A172 (cell line): ENCODE measurements at places on chromosomes 7 and 10.

GRCh38 chr10:107477266-107477665 is 312.8 kb upstream of the SORCS1 start:
- no peak for DNase-seq

GRCh38 chr10:133180192-133180964 is 20.4 kb downstream of the KNDC1 start:
- DNase-seq = no peak

DNA sequence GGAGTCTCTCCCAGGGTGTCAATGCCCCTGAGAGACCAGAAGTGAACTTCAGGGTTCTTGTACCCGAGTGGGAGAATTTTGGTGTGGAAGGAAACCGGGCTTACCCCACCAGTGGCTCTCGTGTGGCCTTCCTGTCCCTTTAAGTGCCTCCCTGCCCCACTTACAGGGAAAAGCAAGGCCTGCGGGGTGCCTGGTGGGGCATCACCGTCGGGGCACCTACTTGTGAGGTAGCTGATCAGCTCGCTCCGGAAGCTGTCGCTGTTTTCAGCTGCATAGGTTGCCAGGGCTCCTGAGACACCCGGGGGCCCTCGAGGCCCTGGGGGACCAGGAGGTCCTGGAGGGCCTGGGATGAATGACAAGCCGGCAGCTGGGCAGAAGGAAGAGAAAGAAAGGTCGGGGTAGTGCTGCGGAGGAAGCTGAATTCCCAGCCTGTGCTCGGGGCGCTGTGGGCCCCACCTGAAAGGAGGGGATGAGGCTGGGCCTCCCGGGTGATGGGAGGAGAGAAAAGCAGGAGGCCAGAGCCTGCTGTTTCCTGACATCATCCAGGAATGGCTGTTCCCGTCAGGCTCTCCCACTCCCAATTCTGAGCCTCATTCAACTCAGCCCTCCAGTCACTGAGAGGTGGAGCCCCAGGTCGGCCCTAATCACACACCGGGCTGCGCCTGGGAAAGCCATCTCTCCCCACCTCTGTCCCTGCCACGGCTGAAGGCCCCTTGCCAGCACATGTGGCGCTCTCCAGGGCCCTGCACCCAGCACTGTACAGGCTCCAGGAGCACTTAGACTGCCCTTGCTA is 51.1 kb downstream of the COL17A1 start:
- DNase-seq = no peak

- DNase-seq = no peak
These were observed 55.6 kb downstream of the GALNT11 start for GRCh38 chr7:152081088-152081487.

DNA sequence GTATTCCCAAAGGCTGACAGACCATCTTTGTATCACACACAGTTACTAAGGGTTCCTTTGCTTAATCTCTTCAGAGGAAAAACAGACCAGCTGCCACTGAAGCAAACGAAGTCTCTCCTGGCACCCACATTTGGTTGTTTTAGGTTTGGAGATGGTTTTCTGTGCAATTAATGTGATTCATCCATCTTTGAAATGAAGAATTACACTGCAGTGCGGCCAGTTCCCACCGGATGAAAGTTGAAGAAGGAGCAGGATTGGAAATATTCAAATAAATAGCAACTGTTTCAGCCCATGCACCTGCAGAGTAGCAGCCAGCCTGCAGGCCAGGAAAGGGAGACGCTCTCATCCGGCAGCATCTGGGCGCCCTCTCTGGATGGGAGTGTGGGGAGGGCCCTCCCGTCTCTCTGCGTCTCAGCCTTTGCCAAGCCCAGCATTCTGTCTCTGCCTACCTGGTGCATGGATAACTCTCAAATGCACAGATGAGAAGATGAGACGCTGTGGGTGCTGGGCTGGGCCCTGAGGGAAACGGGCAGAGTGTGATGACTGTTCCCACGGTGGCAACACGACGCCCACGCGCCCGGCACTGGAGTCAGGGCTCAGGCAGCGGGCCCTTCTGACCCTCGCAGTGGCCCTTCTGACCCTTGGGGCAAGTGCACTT is 214.0 kb downstream of the PTPRN2 start:
- no peak for DNase-seq

DNA sequence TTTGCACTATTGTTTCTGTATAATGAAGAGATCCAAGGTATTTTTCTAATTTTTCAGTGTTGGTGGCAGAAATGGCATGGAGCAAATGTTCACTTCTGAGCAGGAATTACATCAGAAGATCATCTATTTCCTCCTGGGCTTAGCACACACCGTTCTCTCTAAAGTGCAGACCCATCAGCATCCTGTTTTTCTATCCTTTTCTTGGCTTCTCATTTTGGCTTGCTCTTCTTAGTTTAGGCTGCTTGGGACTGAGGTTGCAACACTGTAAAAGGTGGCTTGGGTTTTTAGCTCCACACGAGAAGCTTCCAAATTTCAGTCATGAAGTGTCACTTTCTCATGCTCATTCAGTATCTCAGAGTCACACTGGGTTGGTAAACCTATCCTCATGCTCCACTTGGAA is 79.9 kb upstream of the SMIM30 start:
- DNase-seq = no peak

DNA sequence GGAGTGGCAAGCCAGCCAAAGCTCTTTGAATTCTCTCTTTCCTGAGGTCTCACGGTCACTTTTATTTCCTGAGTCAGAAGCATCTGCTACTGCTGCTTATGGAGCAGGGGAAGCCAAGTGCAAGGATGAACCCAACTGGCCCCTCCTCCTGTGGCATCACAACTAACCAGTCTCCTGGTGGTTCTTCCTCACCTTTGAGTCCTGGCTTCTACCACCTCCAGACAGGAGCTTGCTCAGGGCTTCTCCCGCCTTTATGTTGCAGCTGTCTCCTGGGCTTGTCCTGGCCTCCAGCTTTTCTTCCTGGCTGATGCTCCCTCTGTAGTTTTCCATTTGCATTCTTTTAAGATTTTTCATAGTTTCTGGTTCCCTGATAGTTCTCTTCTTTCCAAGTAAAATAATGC is 349.7 kb upstream of the NRP1 start:
- DNase-seq = no peak

- peak; percentile 49 for DNase-seq
These were observed 72.9 kb upstream of the TMEM248 start for GRCh38 chr7:66847879-66848790.

GRCh38 chr7:79078273-79078672 is 375.2 kb downstream of the MAGI2 start:
- DNase-seq = no peak

DNA sequence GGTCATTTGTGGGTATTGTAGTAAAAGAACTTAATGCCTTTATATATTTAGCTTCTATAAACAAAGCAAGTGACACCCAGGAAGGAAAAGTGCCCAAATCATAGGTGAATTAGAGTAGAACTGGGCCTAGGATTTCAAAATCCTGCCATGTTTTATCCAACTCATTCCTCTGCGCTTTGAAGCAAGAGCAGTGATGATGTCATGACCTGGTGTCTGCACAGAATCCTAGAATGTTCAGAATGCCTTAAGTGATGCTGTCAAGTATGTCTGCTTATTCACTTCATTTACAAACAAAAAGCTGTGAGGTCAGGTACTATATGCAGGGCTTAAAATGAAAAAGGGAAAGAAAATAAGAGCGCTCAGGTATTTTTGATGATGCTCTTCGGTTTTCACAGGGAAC is 737.2 kb upstream of the ANKRD30A start:
- DNase-seq = no peak

GRCh38 chr10:2076528-2076927 is 339.2 kb upstream of the ADARB2 start:
- no peak for DNase-seq

- DNase-seq = no peak
These were observed 10.5 kb downstream of the RHBDD2 start for GRCh38 chr7:75889223-75889825.

DNA sequence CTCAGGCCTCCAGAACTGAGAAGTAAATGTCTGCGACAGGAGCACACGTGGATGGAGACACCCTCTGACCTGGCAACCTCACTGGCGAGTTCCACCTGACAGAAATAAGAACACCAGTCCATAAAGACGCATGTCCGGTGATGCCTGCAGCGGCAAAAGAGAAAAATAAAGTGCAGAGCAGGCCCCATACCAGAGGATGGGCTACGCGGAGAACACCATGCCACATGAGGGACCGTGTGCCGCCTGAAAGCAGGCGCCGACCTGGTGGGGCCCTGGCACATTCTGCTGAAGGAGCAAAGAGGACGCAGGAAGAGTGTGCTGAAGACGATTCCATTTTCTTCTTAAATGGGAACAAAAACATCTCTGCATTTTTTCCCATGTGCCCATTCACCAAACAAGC is 105.0 kb downstream of the VIPR2 start:
- no peak for DNase-seq

- DNase-seq = no peak
These were observed 7.2 kb downstream of the STK32C start for GRCh38 chr10:132300582-132300981.

- DNase-seq = no peak
These were observed 26.0 kb downstream of the MRPS24 start for GRCh38 chr7:43843296-43843695.

DNA sequence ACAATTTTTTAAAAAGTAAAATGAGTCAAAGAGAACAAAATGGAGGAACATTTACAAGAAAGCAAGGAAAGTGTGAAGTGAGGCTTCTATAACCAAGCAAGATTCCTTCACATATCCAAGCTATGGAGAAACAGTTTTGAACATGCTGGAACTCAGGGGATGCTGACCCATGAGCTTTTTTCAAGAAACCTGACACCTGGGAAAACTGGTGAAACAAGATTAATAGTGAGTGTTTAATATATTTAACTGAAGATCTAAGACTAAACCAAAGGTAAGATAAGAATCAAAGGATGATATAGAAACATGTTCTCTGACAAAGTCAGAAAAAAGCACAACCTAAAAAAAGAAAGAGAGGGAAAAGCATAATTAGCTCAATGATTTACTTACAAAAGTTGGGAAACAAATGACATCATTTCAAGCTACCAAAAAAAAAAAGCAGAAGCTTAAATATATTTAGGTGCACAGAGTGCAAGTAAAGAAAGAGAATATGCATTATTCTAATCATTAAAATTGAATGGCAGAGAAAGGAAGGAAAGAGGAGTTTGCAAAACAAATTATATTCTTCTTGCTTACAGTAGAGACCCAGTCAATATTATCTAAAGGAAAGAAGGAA is 24.9 kb downstream of the C7orf25 start:
- no peak for DNase-seq

DNA sequence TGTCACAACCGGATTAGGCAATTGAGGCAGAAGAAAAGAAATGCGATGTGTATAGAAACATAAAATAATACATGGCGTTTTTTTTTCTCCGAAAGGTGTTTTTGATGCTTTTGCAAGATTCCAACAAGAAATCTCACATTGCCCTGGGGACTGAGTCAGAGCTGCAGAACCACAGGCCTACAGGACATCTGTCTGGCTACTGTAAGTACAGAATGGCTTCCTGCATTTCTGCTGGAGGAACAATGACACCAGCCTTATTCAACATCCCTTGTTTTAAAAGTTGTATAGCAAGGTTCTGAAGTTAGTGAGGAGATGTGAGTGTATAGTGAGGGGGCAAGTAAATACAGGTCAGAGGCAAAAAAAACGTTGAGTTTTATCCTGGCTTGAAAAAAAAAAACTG is 256.4 kb downstream of the ABCA13 start:
- DNase-seq = peak; percentile 48

DNA sequence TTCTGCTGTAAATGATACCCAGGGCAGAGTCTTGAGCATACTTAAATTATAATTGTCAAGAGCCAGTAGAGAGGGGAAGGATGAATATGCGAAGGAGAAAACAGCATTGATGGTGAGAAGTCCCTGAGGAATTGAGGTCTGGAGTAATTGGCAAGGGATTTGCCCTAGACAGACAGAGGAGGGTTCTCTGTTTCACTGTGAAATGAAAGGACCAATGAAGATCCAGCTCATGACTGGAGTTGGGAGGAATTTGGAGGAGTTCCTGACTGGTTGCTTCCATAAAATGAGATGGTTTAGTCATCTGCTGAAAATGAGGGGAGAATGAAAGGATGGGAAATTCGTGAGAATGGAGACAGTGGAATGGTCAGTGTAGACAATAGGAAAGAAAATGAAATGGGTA is 6.8 kb downstream of the PRPF18 start:
- no peak for DNase-seq

GRCh38 chr7:37815671-37816371 is 32.6 kb upstream of the NME8 start:
- no peak for DNase-seq

- DNase-seq = no peak
These were observed 207.2 kb upstream of the DKK1 start for GRCh38 chr10:52106899-52107298.

- peak; percentile 60 for DNase-seq
These were observed 330.0 kb downstream of the BBS9 start for GRCh38 chr7:33459340-33459751.

GRCh38 chr7:131797841-131798240 is 241.4 kb upstream of the PODXL start:
- DNase-seq = no peak

DNA sequence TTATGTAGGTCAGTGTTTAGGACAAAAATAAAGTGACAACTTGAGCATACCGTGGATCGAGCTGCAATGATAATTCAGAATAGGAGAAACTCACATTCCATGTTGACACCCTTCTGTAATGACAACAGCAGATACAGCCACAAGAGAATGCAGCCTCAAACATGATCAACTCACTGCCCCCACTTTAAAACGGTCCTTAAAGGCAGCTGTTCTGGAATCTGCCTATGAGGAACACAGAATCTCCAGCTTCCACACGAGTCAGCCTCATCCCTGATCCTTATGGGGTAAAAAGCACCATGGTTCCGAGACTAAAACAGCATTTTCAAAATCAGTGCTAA is 32.5 kb upstream of the DAGLB start:
- DNase-seq = no peak

DNA sequence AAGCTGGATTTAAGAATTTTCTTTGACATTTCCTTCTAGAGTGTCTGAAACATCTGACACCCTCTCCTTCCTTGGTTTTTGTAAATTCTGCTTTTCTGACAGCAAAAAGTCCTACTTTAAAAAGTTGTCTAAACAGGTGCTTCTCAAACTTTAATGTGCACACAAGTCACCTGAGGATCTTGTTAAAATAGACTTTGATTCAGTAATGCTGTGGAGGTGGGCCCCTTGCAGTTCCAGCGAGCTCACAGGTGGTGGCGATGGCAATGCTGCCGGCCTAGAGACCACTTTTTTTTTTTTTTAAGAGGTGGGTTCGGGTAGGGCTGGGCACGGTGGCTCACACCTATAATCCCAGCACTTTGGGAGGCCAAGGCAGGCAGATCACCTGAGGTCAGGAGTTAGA is 77.1 kb downstream of the ABCC2 start:
- peak; percentile 22 for DNase-seq

DNA sequence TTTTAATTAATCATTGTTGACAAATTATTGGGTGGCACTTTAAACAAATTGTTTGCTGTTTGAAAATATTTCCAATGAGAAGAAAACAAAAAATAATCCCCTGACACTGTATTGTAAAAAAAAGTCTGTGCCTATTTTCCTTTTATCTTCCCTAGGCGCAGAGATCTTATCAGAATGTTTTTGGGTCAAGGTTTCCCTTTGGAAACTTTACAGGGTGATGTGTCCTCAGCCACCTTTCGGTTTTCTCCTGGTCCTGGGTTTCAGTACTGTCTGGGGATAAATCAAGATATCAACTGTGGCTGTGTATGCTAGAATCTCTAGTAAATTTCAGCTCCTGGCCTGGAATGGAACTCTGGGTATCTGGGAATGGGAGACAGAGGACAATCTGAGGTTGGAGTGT is 1.4 kb downstream of the ZNF107 start:
- no peak for DNase-seq
